ENCODE measurements at places on chromosomes 1 and 21.

GRCh38 chr1:177466286-177466685, 295.5 kb downstream of the BRINP2 start:
- DNase-seq, result no peak

- peak; percentile 89 for DNase-seq
Measured at GRCh38 chr1:243713470-243714186, 136.4 kb downstream of the AKT3 start.

- DNase-seq, result no peak
Measured at GRCh38 chr1:107821340-107821739, 143.6 kb downstream of the VAV3 start.

- DNase-seq, result no peak
Measured at GRCh38 chr1:220369511-220369910, 97.3 kb upstream of the RAB3GAP2 start.

GRCh38 chr1:83626603-83627002, 372.3 kb downstream of the TTLL7 start:
- DNase-seq, result no peak

GRCh38 chr1:209405183-209405814, 178.2 kb upstream of the CAMK1G start:
- DNase-seq, result no peak

- DNase-seq, result peak; percentile 97
Measured at GRCh38 chr21:37855647-37856625, 60.3 kb downstream of the KCNJ6 start.

GRCh38 chr21:42304556-42305454, 10.4 kb downstream of the TFF3 start:
- DNase-seq, result no peak

DNA sequence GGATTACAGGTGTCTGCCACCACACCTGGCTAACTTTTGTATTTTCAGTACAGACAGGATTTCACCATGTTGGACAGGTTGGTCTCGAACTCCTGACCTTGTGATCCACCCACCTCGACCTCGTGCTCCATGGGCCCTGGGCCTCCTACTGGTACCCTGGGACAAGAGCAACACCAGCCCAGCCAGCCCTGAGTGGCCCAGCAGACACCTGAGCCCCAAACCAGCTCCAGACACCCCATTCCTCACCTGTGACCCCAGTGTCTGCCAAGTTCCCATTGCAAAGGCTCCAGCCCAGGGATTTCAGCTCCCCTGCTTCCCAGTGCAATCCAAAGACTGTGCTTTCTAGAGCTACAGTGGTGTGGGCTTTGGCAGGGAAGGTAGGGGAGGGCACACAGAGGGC, 14.6 kb downstream of the MEF2D start:
- no peak for DNase-seq

DNA sequence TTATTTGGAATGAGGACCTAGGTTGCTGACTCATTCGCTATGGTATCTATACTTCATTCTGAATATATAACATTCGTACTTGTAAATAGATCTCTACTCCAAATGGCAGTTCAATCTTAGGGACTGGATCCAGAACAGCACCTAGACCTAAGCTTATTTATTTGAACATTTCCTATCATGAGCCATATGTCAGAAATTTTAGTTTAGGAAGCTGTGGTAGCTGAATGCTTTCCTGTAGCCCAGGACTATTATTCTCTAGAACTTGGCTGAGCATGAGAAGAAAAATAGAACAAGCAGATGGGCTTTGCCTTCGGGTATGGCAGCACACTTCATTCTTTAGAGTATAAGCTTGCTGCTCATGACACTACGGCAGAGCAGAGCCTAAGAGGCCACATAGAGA, 1114.4 kb upstream of the B3GALT2 start:
- DNase-seq, result peak; percentile 94

GRCh38 chr1:162389021-162389818, 7.7 kb downstream of the C1orf226 start:
- DNase-seq, result no peak

GRCh38 chr1:100387657-100388350, 35.5 kb downstream of the CDC14A start:
- DNase-seq, result no peak

- no peak for DNase-seq
Measured at GRCh38 chr1:246146804-246147523, 360.1 kb downstream of the SMYD3 start.

DNA sequence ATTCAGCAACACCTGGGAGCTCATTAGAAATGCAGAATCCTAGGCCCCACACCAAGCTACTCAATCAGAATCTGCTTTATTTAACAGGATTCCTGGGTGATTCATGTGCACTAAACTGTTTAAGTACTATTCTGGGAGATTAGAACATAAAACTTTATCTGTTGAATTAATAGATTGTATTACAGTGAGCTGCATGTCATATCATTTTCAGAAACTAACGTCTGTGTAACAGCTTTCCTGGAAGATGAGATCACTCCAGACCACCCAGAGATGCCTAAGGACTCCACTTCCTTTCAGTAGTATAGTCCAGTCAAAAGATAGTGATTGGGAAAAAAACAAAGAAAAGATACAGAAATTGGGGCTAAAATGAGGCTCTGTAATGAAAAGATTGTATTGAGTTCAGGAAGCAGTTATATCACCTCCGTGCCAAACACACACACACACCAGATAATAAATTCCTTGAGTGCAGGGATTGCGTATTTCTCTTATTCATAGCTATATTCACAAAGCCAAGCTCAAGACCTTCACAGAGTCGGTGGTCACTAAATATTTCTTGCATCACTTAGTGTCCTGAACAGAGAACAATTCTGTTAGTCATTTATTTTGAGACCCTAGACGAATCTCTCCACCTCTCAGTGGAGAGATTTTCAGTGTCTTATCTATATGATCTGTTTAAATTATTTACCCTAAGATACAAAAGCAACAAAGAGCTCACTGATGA, 178.2 kb downstream of the DSCAM start:
- DNase-seq, result no peak
